Coronary artery (tissue), 2 donors: ENCODE measurements at places on chromosomes 13 and 19.

- DNase-seq, result no peak
Observed at GRCh38 chr13:35252536-35253205, 223.8 kb downstream of the MAB21L1 start.

GRCh38 chr13:76213423-76213904 is 577.3 kb downstream of the LMO7 start:
- DNase-seq, result no peak

DNA sequence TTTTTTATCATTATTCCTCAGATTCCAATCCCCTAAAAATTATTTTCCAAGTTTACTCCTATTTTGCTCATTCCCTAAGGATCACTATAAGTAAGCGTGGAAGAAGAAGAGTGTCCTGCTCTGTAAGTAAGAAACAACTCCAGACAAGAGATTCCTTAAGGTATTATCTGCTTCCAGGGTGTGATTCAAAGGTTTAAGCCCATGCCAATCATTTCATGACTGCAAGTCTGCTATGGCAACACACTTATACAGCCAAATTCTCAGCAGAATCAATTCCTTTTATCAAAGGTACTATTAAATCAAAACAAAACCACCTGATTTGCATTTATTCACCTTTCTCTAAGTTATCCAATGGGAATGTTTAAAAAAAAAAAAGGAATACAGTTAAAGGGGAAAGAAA is 43.7 kb downstream of the FOXO1 start:
- DNase-seq, result no peak

GRCh38 chr13:101939370-101939769 is 462.5 kb downstream of the FGF14 start:
- no peak for DNase-seq

- no peak for DNase-seq
Observed at GRCh38 chr19:9935506-9936325, 599 bp downstream of the OLFM2 start.

DNA sequence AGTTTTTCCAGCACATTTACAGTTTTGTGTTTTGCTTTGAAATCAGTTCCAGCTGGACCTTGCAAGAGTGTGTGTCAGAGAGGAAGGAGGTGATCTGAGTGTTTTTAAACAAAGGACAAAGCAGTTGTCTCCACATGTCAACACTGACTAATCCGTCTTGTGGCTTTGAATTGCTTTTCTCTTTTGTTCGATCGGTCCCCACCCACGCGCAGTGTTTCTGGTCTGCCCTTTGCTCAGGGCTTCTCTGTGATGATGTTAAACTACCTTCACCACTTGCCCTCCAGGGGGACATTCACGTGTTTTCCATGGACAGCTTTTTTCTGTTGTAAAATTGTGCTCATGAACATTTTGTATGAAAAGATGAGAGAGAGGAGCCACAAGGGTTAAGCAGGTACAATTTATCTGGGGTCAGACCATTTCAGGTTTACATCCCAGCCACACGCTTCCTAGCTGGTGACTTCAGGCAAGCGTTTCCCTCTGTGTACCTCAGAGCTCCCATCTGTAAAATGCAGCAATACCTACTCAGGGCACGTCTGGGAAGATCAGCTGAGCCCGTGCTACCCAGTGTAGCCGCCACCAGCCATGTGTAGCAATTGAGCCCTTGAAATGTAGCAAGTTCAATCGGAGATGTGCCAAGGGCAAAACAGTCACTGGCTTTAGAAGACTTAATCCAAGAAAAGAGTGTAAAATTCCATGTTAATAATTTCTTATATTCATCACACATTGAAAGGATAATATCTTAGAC is 13.5 kb upstream of the PLA2G4C start:
- no peak for DNase-seq

DNA sequence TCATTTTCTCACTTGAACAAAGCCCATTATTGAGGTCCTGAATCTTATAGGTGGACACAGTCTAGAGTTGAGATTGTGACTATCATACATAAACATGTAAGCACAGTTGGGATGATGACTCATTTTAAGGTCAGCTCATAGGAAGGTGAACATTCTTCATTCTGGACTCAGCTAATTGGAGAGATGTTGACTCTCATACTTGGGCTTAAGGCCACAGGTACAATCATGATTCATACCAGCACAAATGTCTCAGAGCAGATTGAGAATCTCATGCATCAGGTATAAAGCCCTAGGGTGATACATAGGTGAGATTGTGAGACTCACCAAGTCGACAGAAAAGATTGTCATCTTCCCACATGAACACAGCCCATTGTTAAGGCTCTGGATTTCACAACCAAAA is 62.3 kb upstream of the ZNF724 start:
- DNase-seq, result no peak
